NCI-H1930 (cell line): ENCODE measurements at places on chromosomes 1 and 21.

DNA sequence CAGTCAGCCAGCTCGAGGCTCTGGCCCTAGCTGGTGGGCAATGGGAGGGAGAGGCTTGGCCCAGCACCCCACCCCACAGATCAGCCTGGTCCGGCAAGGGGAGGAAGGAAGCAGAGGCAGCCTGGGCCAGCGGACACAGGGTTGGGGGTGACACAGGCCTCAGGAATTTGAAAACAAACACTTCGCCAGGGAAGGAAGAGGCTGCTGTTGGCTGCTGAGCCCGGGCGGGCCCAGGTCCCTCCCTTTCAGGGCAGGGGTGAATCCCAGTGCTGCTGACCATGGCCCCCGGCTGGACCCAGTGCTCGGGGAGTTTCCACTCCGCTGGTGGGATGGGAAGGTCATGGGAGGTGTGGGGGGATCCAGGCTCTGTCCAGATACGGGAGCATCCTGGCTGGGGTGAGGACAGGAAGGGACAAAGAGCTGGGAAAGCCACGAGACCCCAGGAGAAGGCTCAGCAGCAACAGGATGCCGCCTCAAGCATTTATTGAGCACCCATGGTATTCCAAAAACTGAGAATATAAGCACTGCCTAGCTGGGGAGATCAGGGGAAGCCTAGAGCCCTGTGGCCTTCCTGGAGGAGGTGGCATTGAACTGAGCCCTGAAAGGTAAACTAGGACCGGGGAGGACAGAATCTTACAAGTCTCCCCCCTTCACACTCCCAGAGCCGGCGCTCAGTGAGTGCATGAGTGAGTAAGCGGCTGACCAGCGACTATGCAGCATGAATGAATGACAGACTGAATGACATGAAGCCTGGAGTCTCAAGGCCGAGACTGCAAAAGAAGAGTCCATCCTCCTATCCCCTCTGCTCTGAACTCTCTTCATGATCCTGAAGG lies 26.2 kb upstream of the EPHA2 start:
- DNase-seq, result no peak

GRCh38 chr1:51070011-51070410 lies 32.0 kb upstream of the C1orf185 start:
- no peak for DNase-seq

- DNase-seq, result no peak
Observed at GRCh38 chr1:3336641-3337630, 117.5 kb upstream of the ARHGEF16 start.

GRCh38 chr21:39064325-39065012 lies 118.8 kb downstream of the PSMG1 start:
- DNase-seq, result no peak

DNA sequence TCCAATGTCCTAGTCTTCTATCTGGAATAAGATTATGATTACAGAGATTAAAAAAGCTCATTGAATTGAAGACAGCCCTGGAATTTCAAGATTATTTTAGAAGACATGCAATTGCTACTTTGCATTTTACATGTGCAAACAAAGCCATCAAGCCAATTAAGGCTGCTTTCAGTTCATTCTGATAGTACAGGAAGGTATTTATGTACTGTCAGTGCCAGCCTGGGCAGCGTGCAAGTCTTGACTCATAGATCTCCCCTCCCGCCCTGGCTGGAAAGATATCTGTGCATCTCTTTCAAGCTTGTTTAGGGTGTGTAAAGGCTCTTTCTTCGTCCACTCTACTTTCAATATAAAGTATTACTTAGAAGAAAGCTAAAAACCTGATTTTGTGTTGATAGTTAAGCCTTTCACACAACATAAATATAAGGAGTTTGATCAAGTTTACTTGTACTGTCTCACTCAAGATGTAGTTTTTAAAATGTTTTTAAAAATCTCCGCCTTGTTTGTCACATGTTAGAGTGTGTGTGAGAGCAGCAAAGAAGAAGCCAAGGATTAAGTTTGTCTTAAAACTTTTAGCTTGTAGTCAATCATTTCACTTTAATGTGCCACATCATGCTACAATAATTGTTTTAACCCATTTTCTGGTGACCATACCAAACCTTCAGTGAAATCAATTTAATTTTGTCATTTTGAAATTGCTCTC lies 13.6 kb upstream of the LYPLAL1 start:
- DNase-seq, result no peak

DNA sequence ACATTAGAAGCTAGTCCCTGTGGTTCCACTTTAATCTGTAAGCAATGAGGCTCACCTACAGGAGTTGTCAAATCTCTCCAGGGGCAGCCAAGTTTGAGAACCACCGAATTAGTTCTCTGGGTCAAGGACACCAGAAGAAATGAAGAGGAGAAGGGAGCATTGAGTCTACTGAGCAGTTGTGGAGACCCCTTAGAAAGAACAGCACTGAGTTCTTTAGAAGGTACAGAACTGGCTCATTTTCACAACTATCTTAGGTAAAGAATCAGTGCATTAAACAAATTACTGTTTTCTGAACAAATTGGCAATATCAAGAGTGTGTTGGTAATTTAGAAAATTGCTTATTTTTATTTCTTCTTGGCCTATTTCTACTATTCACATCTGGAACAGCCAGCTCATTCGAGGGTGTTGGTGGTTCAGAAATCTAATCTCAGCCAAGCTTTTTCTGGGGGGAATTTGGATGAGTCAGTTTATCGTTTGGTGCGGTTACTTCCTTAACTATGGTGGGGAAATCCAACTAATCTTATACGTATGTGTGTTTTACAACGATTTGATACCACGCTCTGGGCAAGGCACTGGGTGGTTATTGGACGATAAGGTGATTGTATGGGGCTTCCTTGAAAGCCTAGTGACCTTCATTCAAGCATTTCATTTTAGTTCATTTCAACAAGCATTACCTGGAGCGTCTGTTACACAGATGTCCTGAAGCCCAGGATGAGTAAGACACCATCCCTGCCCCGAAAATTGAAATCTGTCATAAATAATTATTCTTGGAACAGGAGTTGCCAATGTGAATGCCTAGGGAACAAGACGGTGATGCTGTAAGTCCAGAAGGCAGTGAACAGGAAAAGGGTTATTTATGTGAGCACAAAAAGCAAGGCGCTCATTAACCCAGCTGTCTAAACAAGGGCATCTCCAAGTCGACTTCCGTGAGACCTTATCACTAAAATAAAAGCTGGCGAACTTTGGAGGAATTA lies 52.0 kb upstream of the TMPRSS2 start:
- DNase-seq, result no peak

DNA sequence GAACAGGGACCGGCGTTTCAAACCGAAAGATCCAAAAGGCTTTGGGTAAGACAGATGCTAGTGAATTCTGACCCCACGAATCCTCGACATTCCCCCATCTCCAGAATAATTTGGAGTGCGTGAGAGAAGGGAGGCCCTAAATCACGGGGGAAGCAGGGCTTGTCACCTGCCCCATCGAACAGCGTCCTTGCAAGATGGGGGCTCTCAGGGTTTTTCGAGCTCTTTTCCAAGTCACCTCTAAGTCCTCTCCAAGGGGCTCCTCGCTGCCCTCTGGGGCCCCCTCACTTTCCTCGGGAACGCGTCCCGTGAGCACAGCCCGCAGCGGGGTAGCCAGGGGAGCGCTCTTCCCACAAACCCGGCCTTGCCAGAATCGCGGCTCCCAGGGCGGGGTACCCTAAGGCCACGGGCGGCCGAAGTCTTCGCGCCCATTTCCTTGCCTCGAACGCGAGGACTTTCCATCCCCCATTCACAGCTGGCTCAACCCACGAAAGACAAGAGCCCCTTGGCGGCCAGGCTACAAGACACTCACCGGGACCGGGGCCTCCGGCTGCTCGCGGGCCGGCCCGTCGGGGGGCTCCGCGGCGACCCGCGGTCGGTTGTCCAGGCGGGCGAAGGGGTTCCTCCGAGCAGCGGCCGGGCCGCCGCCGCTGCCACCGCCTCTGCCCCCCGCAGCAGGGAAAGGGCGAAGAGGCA lies 546 bp downstream of the DONSON start:
- DNase-seq, result no peak

DNA sequence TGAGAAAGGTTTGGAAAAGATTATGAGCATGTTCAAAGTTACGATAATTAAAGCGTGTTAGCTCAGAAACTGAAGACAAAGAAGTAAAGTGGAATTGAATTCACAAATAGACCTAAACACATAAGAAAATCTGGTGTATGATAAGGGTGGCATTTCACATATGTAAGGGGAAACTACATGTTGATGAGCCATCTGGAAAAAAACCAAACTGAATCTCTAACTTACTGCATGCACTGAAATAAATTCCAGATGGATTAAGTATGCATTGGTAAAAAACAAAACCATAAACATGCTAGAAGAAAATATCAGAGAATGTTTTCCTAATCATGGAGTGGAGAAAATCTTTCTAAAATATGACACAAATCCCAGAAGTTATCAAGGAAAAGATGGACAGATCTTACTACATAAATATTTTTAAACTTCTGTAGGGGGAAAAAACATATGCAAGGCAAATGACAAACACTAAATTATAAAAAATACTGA lies 34.0 kb upstream of the CTPS1 start:
- DNase-seq, result no peak

GRCh38 chr1:230268371-230269170 lies 157.6 kb downstream of the PGBD5 start:
- no peak for DNase-seq

DNA sequence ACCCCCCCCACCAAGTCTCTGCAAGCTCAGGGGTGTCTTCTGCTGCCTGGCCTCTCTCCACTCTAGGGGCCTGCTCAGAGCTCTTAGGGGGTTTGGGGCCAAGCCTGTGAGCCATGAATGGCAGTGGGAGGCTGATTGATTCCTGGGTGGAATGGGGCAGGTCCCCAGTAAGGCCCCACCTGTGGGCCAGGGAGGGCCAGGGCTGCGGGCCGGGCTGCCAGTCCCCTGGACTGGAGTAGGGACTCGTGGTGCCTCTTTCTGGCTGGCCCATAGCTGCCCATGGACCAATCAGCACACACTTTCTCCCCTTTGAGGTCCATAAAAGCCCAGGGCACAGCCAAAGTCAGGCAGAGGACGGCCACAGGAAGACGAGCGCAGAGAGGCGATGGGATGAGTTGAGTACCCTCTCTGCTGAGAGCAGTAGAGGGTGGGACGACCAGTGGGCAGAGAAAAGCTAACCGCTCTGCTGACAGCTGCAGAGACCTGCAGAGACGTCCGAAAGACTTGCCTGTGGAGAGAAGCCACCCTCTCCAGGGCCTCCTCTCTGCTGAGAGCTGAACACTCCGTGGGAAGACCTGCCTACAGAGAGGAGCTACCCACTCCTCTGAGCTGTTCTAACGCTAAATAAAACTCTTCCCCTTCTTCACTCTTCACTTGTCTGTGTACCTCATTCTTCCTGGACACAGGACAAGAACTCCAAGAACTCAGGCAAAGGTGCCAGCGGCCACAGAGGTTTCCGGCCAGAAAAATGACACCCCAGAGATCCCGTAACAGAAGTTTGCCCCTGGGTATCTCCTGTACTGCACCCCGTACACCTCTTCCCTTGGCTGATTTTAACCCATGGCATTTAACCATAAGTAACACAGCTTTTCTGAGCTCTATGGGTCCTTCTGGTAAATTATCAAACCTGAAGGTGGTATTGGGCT lies 38.2 kb upstream of the TARDBP start:
- DNase-seq, result no peak

GRCh38 chr1:100457683-100458082 lies 80.3 kb upstream of the GPR88 start:
- DNase-seq, result no peak

- no peak for DNase-seq
Observed at GRCh38 chr1:173195596-173196088, 11.5 kb downstream of the TNFSF4 start.
